ENCODE measurements at places on chromosomes 12 and 14. TPM values are rescaled to one million over a fixed set of nuclear protein-coding genes. Genes with fewer than 3 reads are reported as not detected.

The ATN1 gene
- total RNA-seq = 10.2 TPM

The RFX4 gene
- total RNA-seq = not detected

The ACOT6 gene
- not detected for total RNA-seq

The CLEC4C gene
- not detected for total RNA-seq

The PLEKHD1 gene
- total RNA-seq = 0.05 TPM

The GPR84 gene
- 0.33 TPM for total RNA-seq

The C12orf54 gene
- total RNA-seq = not detected

The TAS2R8 gene
- 0.25 TPM for total RNA-seq

The KRT78 gene
- total RNA-seq = not detected

The RNU4-1 gene
- under 0.01 TPM for total RNA-seq

The ACOT4 gene
- total RNA-seq = 12.9 TPM

The TSHR gene
- total RNA-seq = not detected

The KCNA1 gene
- not detected for total RNA-seq

The EML1 gene
- total RNA-seq = 14.6 TPM

The ZNF605 gene
- 3.6 TPM for total RNA-seq

The CISTR gene
- not detected for total RNA-seq

The SDSL gene
- total RNA-seq = 25.9 TPM

The AICDA gene
- not detected for total RNA-seq

The OR4E2 gene
- not detected for total RNA-seq

The ANKRD33 gene
- not detected for total RNA-seq

The BCAT1 gene
- 1.3 TPM for total RNA-seq

The CCDC175 gene
- not detected for total RNA-seq

The FLRT2 gene
- 8.2 TPM for total RNA-seq

The SLC22A17 gene
- total RNA-seq = 2.4 TPM

The GPRC5A gene
- 0.17 TPM for total RNA-seq

The CMKLR1 gene
- total RNA-seq = 7.4 TPM

The GPR162 gene
- 2.1 TPM for total RNA-seq

The FGD4 gene
- total RNA-seq = 26.4 TPM

The IL31 gene
- total RNA-seq = not detected

The COQ6 gene
- 12.6 TPM for total RNA-seq

The GLT1D1 gene
- total RNA-seq = 17.7 TPM

The ZDHHC17 gene
- 23.3 TPM for total RNA-seq

The ALX1 gene
- total RNA-seq = not detected

The TAS2R20 gene
- total RNA-seq = 1.4 TPM

The GAS2L3 gene
- total RNA-seq = 3.3 TPM

The MUCL1 gene
- total RNA-seq = not detected

The TAMALIN gene
- total RNA-seq = 9.9 TPM

The IQSEC3 gene
- 0.51 TPM for total RNA-seq

The SDR9C7 gene
- total RNA-seq = not detected

The CACNA1C gene
- 1.9 TPM for total RNA-seq

The CD63 gene
- total RNA-seq = 185 TPM

The TOMM20L gene
- total RNA-seq = not detected

The CCDC59 gene
- total RNA-seq = 20.2 TPM

The EML5 gene
- 0.92 TPM for total RNA-seq

The LRP6 gene
- 76.8 TPM for total RNA-seq

The FAM181A gene
- not detected for total RNA-seq

The AMDHD1 gene
- total RNA-seq = 124 TPM

The CCDC198 gene
- 11.2 TPM for total RNA-seq

The WNT5B gene
- total RNA-seq = 0.59 TPM

The KRT73 gene
- total RNA-seq = not detected

The GPR137C gene
- total RNA-seq = 0.25 TPM

The BAZ1A gene
- total RNA-seq = 18.5 TPM

The GAPDH gene
- 1,389 TPM for total RNA-seq

Measured in liver (tissue), 10 donors.